Stomach (tissue), 19 donors: ENCODE measurements at places on chromosomes 13 and 19.

DNA sequence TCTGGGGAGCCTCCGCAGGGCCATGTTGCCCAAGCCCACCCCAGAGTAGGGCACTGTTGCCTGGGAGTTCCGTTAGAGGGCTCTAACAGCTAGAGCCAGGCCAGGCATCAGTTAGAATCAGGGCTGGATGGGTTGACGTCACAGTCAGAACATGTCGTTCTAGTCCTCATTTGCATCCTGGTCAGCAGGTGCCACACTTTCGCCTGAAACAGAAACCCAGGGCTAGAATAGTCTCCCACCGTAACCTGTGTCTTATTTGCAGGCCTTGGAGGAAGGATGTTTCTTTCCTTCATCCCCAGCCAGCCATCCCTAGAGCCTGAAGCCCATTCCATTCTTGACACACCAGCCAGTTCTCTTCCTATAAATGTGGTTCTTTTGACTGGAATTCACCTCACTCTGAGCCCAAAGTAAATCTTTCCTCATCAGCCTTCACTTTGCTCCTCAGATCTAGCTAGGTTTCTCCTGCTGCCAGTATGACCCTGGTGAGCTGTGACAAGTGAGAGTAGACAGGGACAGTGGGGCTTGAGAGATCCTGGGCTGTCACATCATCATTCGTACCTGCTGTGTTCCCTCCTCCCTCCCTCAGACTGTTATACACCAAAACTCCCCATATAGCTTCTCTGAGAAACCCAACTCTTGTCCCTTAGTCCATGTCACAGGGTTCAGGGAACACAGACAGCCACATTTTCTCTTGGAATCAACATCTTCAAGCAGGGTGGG lies 12.2 kb upstream of the CCDC97 start:
- no peak overlapping the region for H3K4me3 ChIP-seq
- peak; percentile 46 for DNase-seq
- peaks cover 86% of the 10 kb centered on the region for H3K36me3 ChIP-seq
- peaks cover 57% of the 10 kb centered on the region for H3K4me1 ChIP-seq
- no peaks in the 10 kb centered on the region for H3K27me3 ChIP-seq

- no peaks in the 10 kb centered on the region for H3K27me3 ChIP-seq
- no peak overlapping the region for H3K27ac ChIP-seq
- peaks cover 43% of the 10 kb centered on the region for H3K36me3 ChIP-seq
- no peak overlapping the region for H3K4me3 ChIP-seq
- no peaks in the 10 kb centered on the region for H3K4me1 ChIP-seq
These were observed 41.6 kb downstream of the NDFIP2 start for GRCh38 chr13:79522583-79522982.

DNA sequence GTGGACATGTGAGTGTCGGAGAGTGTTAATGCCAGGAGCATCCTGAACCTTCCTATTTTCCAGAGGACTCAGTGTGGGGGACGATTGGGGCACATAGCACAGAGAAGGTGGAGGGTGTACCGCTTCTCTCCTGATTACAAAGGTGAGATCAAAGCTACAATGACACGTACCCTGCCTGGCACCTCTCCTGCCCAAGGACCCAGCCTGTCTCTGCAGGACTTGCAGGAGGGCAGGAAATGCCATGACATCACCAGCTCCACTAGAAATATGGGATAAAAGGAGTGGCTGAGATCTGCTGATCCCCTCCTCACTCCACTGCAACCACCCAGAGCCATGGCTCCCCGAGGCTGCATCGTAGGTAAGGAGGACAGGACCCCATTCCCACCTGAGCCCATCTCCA lies at the start of gene IGFL1:
Gene IGFL1, plus strand, starts transcription at position 301 of the 400 bp plus-strand sequence. Its CDS starts 33 bp downstream, at position 334.
- peaks cover 5% of the 10 kb centered on the region for H3K4me1 ChIP-seq
- H3K27ac ChIP-seq = no peak within 1 kb of the TSS
- no peak for DNase-seq
- no peaks in the 10 kb centered on the region for H3K36me3 ChIP-seq

- H3K27me3 ChIP-seq = no peaks in the 10 kb centered on the region
- no peak for DNase-seq
- H3K4me3 ChIP-seq = no peak overlapping the region
- peaks cover 95% of the 10 kb centered on the region for H3K36me3 ChIP-seq
- H3K4me1 ChIP-seq = no peaks in the 10 kb centered on the region
These were observed 112.1 kb downstream of the DPF1 start for GRCh38 chr19:38111898-38112297.

GRCh38 chr13:108895220-108895704 lies 265.9 kb downstream of the MYO16 start:
- H3K36me3 ChIP-seq = no peaks in the 10 kb centered on the region
- no peak overlapping the region for H3K4me3 ChIP-seq
- no peak overlapping the region for H3K27ac ChIP-seq

DNA sequence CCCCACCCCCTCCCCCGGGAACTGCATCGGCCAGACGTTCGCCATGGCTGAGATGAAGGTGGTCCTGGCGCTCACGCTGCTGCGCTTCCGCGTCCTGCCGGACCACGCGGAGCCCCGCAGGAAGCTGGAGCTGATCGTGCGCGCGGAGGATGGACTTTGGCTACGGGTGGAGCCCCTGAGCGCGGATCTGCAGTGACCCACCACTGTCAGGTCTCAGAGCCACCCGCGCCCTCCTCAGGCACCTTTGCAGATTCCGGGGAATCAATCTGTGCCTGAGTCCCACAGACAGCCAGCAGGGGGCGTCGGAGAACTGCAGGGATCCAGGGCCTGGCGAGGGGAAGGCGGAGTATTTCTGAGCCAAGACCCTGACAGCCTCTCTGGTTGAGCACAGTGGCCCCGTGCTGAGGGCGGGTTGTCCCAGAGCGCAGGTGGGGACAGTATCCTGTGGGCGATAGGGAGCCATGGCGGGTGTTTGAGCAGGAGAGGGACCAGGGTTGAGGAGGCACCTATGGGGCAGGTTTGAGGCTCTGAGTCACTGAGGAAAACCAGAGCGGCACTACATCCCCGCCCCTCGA lies 30.4 kb upstream of the CYP4F8 start:
- no peaks in the 10 kb centered on the region for H3K27me3 ChIP-seq
- peaks cover 4% of the 10 kb centered on the region for H3K4me1 ChIP-seq
- DNase-seq = peak; percentile 89
- H3K36me3 ChIP-seq = no peaks in the 10 kb centered on the region

DNA sequence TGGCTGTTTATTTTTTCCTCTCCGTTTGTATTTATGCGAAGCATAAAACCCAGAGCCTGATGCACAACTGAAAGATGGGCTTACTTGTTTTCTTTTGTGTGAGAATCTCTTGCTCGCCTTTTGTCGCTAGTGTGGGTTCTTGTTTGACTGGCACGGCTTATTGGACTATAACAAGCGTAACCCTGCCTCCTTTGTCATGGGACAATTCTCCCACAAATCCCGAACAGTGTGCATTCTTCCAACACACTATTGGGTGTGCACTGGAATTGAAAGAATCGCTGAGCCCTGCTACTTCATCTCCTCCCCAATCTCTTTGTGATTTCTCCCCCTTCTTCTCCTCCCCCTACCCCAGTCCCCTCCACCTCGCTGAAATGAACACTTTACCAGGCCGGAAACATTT lies 110.8 kb downstream of the ZIC5 start:
- DNase-seq = no peak
- H3K36me3 ChIP-seq = peaks cover 8% of the 10 kb centered on the region
- no peak overlapping the region for H3K4me3 ChIP-seq
- H3K27me3 ChIP-seq = no peaks in the 10 kb centered on the region
- no peaks in the 10 kb centered on the region for H3K4me1 ChIP-seq

GRCh38 chr19:45523642-45524256 lies 16.5 kb downstream of the VASP start:
- H3K4me1 ChIP-seq = peaks cover 93% of the 10 kb centered on the region
- no peak overlapping the region for H3K4me3 ChIP-seq
- H3K36me3 ChIP-seq = peaks cover 82% of the 10 kb centered on the region
- H3K27ac ChIP-seq = peak overlapping the region; percentile 66

- H3K27ac ChIP-seq = no peak overlapping the region
- H3K4me1 ChIP-seq = no peaks in the 10 kb centered on the region
- no peaks in the 10 kb centered on the region for H3K27me3 ChIP-seq
- no peak for DNase-seq
- H3K4me3 ChIP-seq = no peak overlapping the region
These were observed 6.4 kb downstream of the IGFL3 start for GRCh38 chr19:46118136-46118535.

- peaks cover 14% of the 10 kb centered on the region for H3K4me1 ChIP-seq
- no peak for DNase-seq
- H3K36me3 ChIP-seq = no peaks in the 10 kb centered on the region
- H3K27me3 ChIP-seq = no peaks in the 10 kb centered on the region
- no peak overlapping the region for H3K27ac ChIP-seq
- no peak overlapping the region for H3K4me3 ChIP-seq
These were observed 269.5 kb upstream of the HTR2A start for GRCh38 chr13:47166336-47166735.

DNA sequence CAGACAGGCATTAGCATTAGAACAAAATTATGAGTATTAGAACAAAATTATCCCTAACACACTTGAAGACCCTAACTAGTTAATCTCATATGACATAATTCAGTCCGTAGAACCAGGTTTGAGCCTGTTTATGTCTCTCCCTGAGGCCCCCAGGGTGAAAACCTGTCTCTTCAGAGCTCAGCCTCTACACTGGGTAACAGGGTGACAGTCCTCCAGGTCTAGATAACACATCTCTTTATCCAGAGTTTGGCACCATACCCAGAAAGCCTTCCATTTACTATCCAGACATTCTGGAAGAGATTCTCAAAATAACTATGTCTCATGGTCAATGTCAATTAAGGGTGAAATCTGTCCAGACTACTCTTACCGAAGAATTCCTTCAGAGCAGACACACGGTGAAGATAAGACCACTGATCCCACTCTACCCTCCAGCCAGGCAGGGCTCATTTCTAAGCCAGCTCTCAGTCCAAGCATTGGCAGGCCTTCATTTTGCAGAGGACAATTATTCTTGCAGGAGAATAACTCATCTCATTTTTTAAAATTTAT lies 1195.3 kb downstream of the EFNB2 start:
- H3K36me3 ChIP-seq = no peaks in the 10 kb centered on the region
- H3K27me3 ChIP-seq = no peaks in the 10 kb centered on the region
- no peak overlapping the region for H3K27ac ChIP-seq
- no peak for DNase-seq
- no peaks in the 10 kb centered on the region for H3K4me1 ChIP-seq

DNA sequence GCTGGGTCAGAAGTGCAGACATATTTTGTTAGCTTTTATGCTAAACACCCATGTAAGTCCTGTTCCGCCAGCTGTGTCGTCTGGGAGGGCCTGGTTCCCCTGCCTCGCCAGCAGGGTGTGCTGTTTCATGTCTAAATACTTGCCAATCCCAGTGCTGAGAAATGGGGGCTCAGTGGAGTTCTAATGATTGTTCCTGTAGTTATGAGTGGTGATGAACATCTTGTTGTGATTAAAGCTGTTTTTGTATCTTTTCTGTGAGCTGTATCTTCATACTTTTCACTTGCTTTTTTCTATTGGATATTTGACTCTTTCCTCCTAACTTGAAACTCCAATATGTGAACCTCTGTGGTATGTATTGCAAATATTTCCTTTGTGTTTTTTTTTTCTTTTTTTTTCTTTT lies 32.7 kb downstream of the KDM4B start:
- H3K27me3 ChIP-seq = no peaks in the 10 kb centered on the region
- H3K4me1 ChIP-seq = peaks cover 47% of the 10 kb centered on the region
- no peak overlapping the region for H3K27ac ChIP-seq
- H3K4me3 ChIP-seq = no peak overlapping the region

- DNase-seq = no peak
- no peaks in the 10 kb centered on the region for H3K4me1 ChIP-seq
- no peaks in the 10 kb centered on the region for H3K36me3 ChIP-seq
- no peak overlapping the region for H3K4me3 ChIP-seq
- H3K27ac ChIP-seq = no peak overlapping the region
- no peaks in the 10 kb centered on the region for H3K27me3 ChIP-seq
These were observed 882.0 kb upstream of the SLITRK6 start for GRCh38 chr13:86681223-86681622.

GRCh38 chr19:4267901-4268815 lies 10.9 kb upstream of the SHD start:
- H3K27ac ChIP-seq = peak overlapping the region; percentile 81
- H3K4me1 ChIP-seq = no peaks in the 10 kb centered on the region
- no peak for DNase-seq
- H3K4me3 ChIP-seq = no peak overlapping the region

DNA sequence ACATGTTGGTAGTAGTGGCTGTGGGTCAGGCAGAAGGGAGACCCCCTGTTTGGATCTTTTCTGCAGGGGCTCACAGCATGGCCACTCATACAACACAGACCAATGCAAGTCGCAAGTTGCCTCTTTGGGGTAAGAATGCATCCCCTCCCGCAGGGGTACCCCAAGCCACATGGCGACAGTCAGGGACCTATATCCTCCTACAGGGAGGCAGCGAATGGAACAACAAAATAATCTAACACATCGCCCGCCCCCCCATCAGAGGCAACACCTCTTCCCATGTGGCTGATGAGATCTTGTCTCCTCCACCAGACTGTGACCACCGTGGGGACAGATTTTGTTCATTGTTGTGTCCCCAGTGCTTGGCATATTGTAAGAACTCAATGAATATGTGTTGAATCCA lies 40.7 kb upstream of the PNMA8B start:
- H3K27ac ChIP-seq = no peak overlapping the region
- no peak overlapping the region for H3K4me3 ChIP-seq
- H3K4me1 ChIP-seq = no peaks in the 10 kb centered on the region
- H3K27me3 ChIP-seq = peaks cover 24% of the 10 kb centered on the region
- no peak for DNase-seq

- peaks cover 7% of the 10 kb centered on the region for H3K36me3 ChIP-seq
- H3K27me3 ChIP-seq = no peaks in the 10 kb centered on the region
- peaks cover 24% of the 10 kb centered on the region for H3K4me1 ChIP-seq
- H3K4me3 ChIP-seq = peak overlapping the region; percentile 72
These were observed 750 bp downstream of the RAB20 start for GRCh38 chr13:110560601-110561343.

- H3K36me3 ChIP-seq = peaks cover 7% of the 10 kb centered on the region
- H3K4me3 ChIP-seq = no peak overlapping the region
- H3K4me1 ChIP-seq = peaks cover 56% of the 10 kb centered on the region
- H3K27ac ChIP-seq = peak overlapping the region; percentile 92
- H3K27me3 ChIP-seq = no peaks in the 10 kb centered on the region
These were observed 5.3 kb downstream of the FXYD3 start for GRCh38 chr19:35120898-35121297.

GRCh38 chr13:43596006-43596405 lies 190.8 kb downstream of the ENOX1 start:
- H3K36me3 ChIP-seq = no peaks in the 10 kb centered on the region
- H3K27ac ChIP-seq = no peak overlapping the region
- no peak overlapping the region for H3K4me3 ChIP-seq
- no peak for DNase-seq
- no peaks in the 10 kb centered on the region for H3K4me1 ChIP-seq

GRCh38 chr13:27834095-27834494 lies 41.8 kb downstream of the GSX1 start:
- no peaks in the 10 kb centered on the region for H3K4me1 ChIP-seq
- no peak overlapping the region for H3K27ac ChIP-seq
- no peaks in the 10 kb centered on the region for H3K36me3 ChIP-seq
- H3K4me3 ChIP-seq = no peak overlapping the region

- no peak overlapping the region for H3K27ac ChIP-seq
- no peaks in the 10 kb centered on the region for H3K4me1 ChIP-seq
- DNase-seq = no peak
- H3K36me3 ChIP-seq = no peaks in the 10 kb centered on the region
These were observed 1255.4 kb upstream of the SPRY2 start for GRCh38 chr13:81596224-81596753.
